WTC11 (cell line): ENCODE measurements at places on chromosomes 2 and 18.

DNA sequence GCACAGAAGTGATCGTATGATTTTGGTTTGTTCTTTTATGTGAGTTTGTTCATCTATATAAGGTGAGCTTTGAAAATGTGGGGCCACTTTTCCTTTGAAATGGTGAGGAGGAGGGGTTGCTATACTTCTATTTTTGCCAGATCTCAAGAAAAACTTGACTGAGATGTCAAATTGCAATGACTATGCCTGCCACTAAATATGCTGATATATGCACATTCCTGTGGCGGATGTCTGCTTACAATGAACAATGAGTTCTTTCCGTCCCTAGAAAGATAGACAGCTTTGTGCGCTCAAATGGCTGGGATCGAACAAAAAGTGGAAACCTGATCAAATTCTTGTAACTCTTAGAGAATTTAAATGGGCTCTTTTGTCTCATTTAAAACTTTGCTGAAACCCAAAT is 28.7 kb downstream of the MYT1L start:
- no peak for DNase-seq

DNA sequence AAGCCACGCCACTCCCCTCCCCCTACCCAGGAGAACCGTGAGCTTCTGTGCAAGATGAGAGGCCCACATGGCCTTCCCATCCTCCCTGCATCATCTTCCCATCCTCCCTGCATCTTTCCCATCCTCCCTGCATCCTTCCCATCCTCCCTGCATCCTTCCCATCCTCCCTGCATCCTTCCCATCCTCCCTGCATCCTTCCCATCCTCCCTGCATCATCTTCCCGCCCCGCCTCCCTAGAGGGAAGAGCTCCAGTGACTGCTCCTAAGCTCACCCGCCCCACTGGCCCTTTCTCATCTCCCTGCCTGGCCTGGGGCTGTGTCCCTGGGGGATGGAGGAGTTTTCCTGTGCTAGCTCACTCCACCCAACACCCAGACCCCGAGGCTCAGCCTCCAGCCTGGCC is 93.3 kb upstream of the ASAP2 start:
- DNase-seq, result no peak

DNA sequence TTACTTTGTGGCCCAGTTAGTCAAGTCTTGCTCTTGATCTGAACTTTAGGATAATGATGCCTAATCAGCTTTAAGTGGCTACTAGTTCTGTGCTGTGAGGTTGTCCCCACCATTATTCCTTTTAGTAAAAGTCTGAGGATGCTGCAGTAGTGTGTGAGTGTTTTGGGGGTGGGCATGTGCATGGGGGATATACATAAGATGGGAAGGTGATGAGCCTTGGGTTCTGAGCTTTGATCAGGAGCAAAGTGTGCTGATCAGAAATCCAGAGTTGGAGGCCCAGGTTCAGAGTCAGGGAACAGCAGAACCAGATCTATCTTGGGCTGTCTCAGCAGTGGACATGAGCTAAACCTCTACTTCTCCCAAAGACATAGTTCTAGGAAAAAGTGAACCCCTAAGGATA is 66.8 kb downstream of the POLE4 start:
- DNase-seq, result no peak

- no peak for DNase-seq
Measured at GRCh38 chr2:88254437-88255091, 84.4 kb downstream of the THNSL2 start.

GRCh38 chr2:16664052-16664731 is 1.4 kb downstream of the CYRIA start:
- DNase-seq, result no peak

GRCh38 chr2:199258291-199258690 is 199.4 kb downstream of the SATB2 start:
- no peak for DNase-seq

DNA sequence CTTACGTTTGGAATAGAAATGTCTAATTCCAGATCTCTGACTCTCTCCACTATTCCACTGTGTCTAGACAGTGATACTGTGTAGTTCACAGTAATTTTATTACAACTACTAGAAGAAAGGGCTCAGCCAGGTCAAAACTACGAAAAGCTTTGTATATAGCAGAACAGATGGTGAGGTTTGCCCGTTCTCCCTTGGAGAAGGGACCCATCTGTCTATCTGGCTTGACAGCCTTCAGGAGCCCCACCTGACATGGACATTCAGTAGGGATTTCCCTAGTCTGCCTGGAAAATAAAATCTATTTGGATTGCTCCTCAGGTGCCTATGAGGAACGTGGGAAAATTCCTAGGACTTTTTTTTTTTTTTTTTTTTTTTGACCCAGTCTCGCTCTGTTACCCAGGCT is 435.4 kb downstream of the NRXN1 start:
- no peak for DNase-seq

GRCh38 chr2:174575124-174575776 is 22.4 kb downstream of the WIPF1 start:
- no peak for DNase-seq

DNA sequence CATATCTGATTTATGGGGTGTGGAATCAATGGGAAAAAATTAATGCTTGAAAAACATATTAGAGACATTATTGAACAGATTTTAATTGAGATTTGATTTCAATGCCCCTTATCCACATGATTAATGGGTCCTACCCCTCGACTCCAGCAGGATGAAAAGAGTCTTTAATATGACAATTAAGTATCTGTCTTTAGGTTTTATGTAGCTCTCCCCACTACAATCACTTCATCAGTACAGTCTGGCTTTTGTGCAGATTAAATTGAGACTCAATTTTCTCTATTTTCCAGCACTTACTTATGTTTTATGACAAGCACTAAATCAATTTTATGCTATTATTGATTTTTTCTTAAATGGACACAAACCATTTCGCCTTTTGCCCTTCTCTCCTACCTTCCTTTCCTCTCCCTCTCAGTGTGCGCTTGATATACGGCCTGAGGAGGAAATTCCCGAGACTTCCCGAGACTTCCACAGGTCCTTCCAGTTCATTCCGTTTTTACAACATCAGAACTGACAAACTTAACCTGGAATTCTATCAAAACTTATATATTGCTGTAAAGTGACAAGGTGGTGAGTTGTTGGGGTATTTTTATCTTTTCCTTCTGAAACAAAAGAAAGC is 555.1 kb upstream of the SALL3 start:
- DNase-seq, result no peak

- no peak for DNase-seq
Measured at GRCh38 chr18:40976050-40976449, 979.0 kb upstream of the PIK3C3 start.

DNA sequence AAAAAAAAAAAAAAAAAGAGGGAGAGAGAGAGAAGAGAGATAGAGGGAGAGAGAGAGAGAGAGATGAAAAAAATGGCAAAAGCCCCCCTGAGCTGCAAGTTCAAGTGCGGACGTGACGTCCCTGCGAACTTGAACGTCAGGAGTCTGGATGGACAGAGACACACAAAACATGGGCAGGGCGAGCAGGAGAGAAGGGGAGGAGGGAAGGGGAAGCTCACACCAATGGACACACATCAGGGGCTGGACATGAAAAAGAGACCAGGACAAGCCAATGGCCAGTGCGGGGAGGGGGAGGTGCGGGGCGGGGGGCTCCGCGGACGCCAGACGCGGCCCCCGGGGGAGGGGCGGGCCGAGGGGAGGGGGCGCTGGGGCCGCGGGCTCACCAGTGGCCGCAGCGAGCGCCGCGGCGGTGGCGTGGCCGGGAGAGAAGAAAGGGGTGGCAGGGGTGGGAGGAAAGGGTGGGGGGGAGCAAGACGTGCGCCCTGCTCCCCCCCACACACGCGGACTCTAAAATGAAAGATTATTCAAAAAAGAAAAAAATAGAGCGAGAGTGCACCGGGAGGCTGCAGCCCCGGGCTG is at the start of gene BCL11A:
Gene BCL11A, minus strand, starts transcription at position 160 of the 579 bp plus-strand sequence. CDS start 384 bp downstream, outside the sequence.
- peak; percentile 70 for DNase-seq

- no peak for DNase-seq
Measured at GRCh38 chr2:149885468-149885867, 297.9 kb upstream of the MMADHC start.

- no peak for DNase-seq
Measured at GRCh38 chr18:63244607-63245006, 75.0 kb downstream of the BCL2 start.

GRCh38 chr2:98809878-98810587 is 79.1 kb upstream of the MGAT4A start:
- no peak for DNase-seq

GRCh38 chr18:61666876-61667590 is 225.8 kb downstream of the RNF152 start:
- peak; percentile 16 for DNase-seq

GRCh38 chr2:239598011-239598731 is 197.4 kb upstream of the HDAC4 start:
- no peak for DNase-seq

- DNase-seq, result no peak
Measured at GRCh38 chr2:111957872-111958354, 59.5 kb downstream of the MERTK start.

DNA sequence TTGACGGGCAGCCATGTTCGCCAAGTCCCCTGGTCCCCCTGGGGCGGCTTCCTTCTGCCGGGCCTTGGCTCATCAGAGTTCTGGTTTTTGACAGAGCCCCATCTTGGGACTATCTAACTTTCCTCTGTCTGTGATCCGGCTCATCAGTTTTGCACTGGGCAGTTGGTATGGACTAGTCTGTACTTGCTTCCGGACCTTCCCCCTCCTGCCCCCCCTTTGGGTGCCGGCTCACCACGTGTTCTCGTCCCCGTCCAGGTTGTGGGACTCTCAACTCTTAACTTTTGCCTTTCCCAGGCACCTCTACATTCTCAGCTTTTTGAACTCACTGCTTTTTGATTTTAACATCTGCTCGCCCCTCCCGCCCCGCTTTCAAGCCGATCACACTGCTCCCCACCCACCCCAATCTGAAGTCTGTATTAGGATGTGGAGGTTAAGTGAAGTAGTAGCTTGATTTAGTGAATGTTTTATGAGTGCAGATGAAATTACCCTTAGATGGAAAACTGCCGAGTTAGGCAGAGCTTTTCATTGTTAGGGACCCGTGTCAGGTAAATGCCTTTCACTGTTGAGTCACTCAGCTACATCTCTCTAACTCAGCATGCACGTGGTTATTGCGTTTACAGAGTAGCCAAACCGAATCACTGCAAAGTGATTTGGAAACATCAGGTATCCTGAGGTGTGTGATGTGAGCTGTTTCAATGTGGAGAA is 874 bp downstream of the WDR43 start:
- peak; percentile 27 for DNase-seq

- no peak for DNase-seq
Measured at GRCh38 chr2:3451169-3451568, 68.2 kb downstream of the ADI1 start.

DNA sequence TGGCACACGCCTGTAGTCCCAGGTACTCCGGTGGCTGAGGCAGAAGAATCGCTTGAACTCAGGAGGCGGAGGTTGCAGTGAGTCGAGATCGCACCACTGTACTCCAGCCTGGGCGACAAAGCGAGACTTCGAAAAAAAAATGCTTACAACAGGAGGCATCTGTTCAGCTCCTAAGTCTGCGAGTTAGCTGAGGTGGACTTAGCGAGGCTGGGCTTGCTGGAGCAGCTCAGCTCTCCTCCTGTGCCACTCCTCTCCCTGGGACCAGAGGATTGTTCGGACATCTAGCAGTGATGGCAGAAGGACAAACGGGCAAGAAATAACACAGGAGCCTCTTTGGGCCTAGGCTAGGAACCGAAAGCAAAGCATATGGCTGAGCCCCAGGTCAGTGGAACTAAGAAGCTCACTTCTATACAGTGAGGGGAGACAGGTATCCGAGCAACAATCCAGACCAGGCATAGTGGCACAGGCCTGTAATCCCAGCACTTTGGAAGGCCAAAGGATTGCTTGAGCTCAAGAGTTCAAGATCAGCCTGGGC is 260.1 kb downstream of the GLI2 start:
- DNase-seq, result no peak

GRCh38 chr18:69680123-69680522 is 267.6 kb downstream of the CD226 start:
- DNase-seq, result no peak

GRCh38 chr18:47815486-47816270 is 114.8 kb downstream of the SMAD2 start:
- DNase-seq, result no peak

GRCh38 chr2:208025814-208026184 is 472 bp upstream of the PLEKHM3 start:
- peak; percentile 30 for DNase-seq

DNA sequence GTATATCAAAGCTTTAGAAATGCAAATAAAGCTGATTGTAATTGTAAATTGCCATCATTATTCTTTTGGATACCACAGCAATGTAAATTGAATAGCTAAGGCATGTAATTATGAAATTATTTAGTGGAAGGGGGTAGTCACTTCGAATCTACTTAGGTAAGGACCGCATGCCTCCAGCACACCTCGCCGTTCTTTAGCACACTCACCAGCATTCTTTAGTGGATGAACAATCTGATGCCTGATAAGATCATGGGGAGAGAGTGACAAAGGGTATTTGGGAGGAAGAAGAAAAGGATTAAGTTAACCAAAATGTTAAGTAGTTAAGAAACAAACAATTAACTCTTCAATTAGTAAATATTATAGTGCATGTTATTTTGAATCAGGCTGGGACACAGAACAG is 46.4 kb upstream of the DSC1 start:
- no peak for DNase-seq

DNA sequence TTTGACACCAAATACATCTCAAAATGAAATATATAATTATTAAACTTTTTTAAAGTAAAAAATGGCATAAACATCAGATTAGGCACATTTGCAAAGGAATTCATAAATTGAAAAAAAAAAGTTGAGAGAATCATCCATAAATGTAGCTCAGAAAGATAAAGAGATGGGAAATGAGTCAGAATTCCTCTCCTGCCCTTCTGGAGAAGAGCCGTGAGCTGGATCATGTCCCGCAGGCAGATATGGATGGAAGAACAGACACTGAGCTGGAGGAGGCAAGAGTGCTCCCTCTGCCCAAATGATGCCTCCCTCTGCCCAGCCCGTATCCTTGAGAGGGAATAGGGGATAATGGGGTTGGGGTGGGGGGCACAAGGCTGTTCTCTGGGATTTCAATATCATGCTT is 190.9 kb downstream of the TFCP2L1 start:
- DNase-seq, result no peak

- DNase-seq, result no peak
Measured at GRCh38 chr2:150136401-150136800, 351.1 kb downstream of the RND3 start.

- DNase-seq, result no peak
Measured at GRCh38 chr2:85353876-85354285, 447 bp downstream of the RETSAT start.

GRCh38 chr2:37415128-37415820 is 70.8 kb downstream of the QPCT start:
- no peak for DNase-seq
